ENCODE measurements at places on chromosomes 2 and 18.

DNA sequence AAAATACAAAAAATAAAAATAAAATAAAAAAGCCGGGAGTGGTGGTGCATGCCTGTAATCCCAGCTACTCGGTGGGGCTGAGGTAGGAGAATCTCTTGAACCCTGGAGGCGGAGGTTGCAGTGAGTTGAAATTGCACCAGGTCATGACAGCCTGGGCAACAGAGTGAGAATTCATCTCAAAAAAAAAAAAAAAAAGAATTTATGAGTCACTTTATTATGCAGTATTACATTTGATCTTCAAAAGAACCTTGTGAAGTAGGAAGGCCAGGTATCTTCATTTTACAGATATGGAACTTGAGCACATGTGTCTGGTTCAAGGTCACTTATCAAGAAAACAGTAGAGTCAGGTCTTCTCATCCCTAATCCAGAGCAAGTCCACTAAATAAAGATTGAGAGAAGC is 459.4 kb upstream of the HNRNPA3 start:
- DNase-seq = no peak

- peak; percentile 55 for DNase-seq
These were observed 207.5 kb upstream of the EPHA4 start for GRCh38 chr2:221779614-221780067.

- DNase-seq = peak; percentile 76
These were observed 101.2 kb downstream of the ZNF236 start for GRCh38 chr18:76923485-76924085.

DNA sequence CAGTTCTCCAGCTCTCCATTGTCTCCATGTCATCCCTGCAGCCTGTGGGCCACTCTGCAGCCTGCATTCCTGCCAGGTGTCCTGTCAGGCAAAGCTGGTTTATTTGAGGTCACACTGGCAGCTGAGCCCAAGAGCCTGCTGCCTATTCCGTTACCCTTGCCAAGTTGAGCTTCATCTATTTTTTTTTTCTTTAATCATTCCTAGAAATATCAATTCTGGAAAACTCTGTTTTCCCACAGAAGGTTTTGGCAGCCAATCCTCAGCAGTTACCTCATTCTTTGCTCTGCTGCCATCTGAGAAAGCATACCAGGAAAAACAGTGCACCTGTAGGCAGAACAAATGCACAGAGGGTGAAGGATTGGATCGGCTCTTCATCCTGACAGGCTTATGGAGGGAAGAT is 411.0 kb upstream of the ACVR2A start:
- DNase-seq = no peak

GRCh38 chr2:234670052-234670451 is 173.2 kb upstream of the ARL4C start:
- DNase-seq = no peak

- DNase-seq = no peak
These were observed 2.4 kb upstream of the SLC8A1 start for GRCh38 chr2:40454321-40454720.

- no peak for DNase-seq
These were observed 30.2 kb upstream of the SSB start for GRCh38 chr2:169768262-169768995.

DNA sequence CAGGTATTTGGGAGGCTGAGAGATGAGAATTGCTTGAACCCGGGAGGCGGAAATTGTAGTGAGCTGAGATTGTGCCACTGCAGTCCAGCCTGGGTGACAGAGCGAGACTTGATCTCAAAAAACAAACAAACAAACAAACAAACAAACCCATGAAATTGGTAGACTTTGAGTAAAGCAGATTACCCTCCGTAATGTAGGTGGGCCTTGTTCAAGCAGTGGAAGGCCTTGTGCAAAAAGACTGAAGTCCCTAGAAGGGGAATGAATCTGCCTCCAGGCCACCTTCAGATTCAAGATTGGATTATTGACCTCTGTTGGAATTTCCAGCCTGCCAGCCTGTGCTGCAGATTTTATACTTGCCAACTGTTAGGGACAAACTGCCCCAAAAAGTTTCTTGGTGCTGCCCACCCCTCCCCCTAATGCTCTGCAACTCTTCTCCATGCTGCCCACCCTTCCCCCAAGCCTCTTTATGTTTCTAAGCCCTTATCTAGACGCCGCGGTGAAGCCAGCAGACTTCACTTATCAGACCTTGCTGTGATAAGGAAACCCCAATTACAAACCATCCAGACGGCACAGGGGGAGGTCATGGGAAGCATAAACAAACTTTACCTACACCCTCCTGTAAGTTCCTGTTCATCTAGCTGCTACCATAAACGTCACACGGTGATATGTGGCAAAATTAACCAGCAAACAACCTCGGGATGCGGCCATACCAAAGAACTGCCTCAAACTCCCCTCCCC is 17.0 kb downstream of the CYP27A1 start:
- no peak for DNase-seq

DNA sequence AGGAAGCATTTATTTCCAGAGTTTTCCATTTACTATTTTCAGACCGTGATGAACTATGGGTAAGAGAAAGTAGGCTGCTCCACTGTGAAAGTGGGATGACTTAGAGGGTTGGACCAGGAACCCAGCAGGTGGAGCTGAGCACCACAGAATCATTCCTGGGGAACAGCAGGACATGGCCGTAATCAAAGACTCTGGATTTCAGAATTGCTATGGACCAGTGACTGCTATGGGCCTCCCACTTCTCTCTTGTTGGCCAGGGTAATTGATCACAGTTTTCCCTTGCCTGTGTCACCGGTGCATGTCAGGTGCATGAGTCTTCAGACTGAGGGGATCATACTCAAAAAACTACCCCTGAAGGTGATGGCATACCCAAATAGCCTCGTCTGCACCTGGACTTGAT is 90.6 kb upstream of the GPC1 start:
- no peak for DNase-seq

- peak; percentile 62 for DNase-seq
These were observed 74.8 kb upstream of the SLC66A3 start for GRCh38 chr2:11080253-11081115.

- DNase-seq = no peak
These were observed 910 bp downstream of the SRSF7 start for GRCh38 chr2:38750011-38750890.

GRCh38 chr2:149058936-149059335 is 20.4 kb downstream of the LYPD6B start:
- peak; percentile 82 for DNase-seq

- peak; percentile 70 for DNase-seq
These were observed 99.9 kb downstream of the TRIB2 start for GRCh38 chr2:12816379-12817306.

DNA sequence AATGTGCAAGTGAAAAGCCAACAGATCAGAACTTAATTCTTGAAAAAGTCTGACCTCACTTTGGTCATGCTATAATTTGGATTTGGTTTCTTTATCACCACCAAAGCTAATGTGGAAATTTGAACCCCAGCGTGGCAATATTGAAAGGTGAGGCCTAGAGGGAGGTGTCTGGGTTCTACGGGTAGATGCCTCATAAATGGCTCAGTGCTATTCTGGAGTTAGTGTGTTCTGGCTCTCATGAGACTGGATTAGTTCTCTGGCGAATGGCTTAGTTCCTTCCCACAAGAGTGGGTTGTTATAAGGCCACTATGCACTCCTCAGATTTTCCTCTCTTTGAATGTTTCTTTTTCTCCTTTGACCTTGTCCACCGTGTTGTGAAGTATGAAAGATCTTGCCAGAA is 22.3 kb downstream of the ORC4 start:
- DNase-seq = no peak

DNA sequence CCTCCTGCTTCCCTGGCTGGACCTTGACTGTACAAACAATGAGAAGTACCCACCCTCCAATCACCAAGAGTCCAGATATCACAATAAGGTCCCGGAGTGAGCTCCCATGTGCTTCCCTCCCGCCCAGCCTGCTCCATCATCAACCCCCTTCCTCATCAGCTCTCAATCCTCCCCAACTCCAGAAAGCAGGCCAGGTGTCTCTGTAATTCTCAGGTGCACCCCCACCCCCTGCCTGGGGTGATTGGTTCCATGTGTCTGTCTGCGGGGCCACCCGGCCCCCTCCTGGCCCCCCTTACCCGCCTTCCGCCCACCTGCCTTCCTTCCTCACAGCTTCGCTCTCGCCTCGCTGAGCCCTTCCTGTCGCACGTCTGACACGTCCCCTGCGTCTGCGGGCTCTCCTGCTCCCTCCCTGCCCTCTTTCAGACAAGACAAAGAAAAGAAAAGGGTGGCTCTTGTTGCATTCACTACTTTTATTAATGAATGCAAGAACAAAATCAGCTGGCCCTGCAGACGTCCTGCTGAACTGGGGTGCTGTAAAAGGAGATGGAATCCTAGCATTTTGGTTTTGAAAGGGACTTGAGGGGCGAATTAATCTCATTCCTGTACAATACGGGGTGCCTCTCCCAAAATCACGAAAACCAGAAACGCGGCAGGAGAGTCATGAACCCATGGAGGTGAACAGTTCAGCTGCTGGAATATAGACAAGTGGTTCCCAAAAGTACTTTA is 26.5 kb upstream of the IGFBP2 start:
- DNase-seq = no peak

DNA sequence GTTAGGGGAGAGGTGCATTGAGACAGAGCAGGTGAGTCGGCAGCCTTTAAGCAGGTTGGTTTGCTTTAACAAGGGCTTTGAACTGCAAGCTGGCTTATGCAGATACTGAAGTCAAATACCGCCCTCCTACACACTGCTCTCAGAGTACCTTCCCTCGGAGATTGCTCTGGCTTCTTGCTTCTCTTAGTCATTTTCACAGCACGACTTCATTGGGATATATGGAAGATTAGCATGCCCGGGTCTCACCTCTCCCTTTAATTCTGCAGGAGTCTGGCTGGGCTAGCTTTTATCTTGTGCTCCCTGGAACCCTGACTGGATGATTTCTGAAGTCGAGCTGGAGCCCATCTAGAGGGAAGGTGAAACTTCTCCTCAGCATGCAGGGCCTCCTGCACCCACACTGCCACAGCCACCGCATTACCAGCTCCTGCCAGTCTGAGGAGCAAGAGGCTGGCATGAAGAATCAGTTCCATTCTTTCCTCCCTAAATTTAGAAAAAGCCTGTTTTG is 395.5 kb upstream of the HNRNPA3 start:
- peak; percentile 60 for DNase-seq

DNA sequence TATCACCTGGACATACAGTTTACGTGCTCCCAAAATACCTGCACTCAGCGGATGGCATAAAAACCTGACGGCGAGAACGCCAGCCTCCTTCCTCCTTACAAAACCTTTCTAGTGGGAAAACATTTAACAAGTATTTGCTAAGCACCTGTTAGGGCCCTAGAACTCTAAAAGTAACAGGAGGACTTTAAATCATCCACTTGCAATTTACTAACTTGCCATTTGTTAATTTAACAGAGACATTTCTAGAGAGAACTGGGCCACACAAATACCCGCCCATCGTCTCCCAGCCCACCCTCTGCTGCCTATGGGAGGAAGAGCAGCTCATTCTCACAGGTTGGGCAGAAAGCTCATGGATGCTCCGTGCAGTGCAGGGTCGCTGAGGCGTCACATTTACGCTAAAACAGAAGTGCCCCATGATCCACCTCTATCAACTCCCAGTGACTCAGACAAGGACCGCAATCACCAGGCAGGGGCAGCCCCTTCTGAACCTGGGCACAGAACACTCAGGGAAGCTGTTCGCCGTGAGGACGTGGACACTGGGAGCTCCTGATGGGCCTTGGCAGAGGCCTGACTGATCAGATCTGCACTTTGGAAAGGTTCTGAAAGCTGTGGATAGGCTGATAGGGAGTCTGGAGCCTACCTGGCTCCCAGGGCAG is 106.9 kb downstream of the HDAC4 start:
- no peak for DNase-seq
